ENCODE measurements at places on chromosomes 2 and 18.
A peak's percentile ranks its signal among the peaks of the same experiment; 100 is the strongest.

- no peak for DNase-seq
Measured at GRCh38 chr2:170554278-170554955, 160.7 kb upstream of the SP5 start.

DNA sequence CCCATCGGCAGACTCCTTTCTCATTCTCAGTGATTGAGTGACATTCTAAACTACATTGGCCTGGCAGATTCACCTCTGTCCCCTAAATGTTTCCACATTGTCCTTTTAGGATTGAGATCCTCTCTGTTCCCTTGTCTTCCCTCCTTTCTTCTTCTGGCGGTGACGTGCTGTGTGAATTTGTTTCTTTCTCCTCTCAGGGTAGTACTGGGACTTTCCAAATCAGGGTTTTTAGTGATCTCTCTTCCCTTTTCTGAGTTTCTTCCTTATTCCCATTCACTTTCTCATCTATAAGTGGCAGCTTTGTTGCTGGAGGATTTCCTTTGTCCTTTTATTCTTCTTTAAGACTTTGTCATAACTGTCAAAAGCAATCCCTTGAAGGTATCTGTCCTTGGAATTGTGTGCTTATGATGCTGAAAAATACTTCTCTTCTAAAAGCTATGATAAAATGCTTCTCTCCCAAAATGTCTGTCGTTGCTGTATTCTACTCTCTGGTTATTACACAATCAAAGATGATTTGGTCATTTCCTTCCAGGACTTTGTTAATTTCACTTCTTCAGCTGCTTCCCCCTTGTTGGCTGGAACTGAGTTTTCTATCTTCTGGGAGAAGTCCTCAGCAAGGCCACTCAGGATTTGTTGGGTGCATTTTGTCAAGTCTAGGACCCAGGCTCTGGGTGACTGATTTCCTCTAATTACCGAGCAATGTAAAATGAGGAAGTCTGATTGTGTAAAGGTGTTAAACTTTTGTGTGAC lies 4.9 kb upstream of the IL1B start:
- DNase-seq = no peak

GRCh38 chr2:27973592-27973991 lies 83.1 kb downstream of the BABAM2 start:
- DNase-seq = no peak

GRCh38 chr2:68206793-68207192 lies 45.5 kb downstream of the PPP3R1 start:
- no peak for DNase-seq

- DNase-seq = no peak
Measured at GRCh38 chr2:145875016-145875415, 1355.1 kb upstream of the ZEB2 start.

- no peak for DNase-seq
Measured at GRCh38 chr2:233964581-233964980, 47.4 kb downstream of the TRPM8 start.

DNA sequence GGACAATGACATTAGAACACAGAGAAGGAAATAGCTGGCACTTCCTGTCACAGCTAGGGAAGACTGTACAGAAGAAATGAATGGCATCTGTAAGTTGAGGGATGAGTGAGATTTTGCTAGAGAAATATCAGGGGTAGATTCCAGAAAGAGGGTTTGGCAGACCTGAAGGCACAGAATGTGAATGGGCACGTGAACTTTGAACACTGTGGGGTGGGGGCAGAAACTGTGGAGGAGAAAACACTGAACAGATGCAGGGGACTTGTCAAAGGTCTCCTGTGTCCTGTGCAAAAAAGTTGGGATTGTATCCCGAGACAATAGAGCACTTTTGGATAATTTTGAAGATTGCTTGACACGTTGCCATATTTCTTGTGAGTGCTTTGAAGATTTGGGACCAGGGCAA lies 88.0 kb downstream of the PPP1R1C start:
- DNase-seq = no peak

GRCh38 chr2:113829761-113830160 lies 60.1 kb upstream of the ACTR3 start:
- DNase-seq = no peak

GRCh38 chr2:101083613-101084012 lies 67.6 kb downstream of the TBC1D8 start:
- no peak for DNase-seq

DNA sequence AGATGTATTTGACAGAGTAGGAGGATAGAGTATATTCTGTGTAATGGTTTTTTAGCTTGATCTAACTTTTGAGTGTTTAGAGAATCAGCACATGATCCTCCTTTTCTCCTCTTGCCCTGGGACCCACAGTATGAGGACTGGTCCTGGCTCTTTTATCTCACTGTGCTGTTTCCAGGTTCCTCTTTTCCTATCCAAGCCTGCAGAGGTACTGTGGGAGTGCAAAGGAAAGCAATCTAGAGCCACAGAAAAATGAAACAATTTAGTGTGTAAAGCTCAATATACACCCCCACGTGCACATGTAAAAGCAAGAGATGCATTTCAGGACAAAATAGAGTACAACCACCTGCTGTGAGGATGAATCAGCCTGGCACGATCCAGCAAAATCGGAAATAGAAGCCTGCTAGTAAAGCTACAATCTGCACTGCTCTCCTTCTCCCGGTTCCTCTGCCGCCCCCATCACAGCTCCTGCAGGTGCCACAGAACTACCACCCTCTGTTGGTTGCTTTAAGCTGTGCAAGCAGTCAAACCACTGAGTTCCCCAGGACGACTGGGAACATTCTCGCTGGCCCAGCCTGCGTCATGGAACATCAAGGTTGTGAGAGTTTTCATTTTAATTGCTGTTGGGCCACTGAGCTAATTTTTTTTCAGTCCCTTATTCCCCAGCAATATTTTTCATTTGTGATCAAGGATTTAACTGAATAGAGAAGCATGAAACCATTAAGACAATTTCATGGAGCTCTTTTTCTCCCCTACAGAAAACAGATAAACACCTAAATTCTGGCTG lies 47.8 kb upstream of the MAPRE3 start:
- DNase-seq = no peak

GRCh38 chr2:104599787-104600510 lies 254.0 kb upstream of the POU3F3 start:
- no peak for DNase-seq

GRCh38 chr2:43441195-43441594 lies 154.6 kb downstream of the THADA start:
- DNase-seq = no peak

DNA sequence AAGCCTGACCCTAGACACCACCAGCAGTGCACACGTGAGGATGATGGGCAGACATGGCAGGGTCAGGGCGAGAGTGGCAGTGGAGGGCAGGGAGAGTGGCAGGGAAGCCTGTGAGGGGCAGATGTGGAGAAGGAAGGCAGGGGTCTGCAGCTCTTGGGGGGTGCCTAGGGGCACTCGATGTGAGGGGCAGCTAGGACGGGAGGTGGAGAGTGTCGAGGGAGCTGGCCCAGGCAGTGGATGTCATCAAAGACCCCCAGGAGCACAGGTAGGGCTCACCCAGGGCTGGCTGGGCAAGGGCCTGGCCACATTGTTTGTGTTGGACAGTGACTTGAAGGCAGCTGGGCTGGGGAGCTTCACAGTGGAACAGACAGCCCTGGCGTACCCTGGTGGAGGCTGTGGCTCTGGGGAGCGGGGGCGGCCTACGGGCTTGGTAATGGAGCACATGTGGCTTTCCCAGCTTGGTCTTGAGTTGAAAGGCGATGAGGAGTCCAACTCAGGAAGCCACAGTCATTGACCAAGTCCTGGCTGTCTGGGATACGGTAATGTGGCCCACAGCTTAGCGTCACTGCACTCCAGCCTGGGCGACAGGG lies 87.1 kb downstream of the RTP5 start:
- no peak for DNase-seq

DNA sequence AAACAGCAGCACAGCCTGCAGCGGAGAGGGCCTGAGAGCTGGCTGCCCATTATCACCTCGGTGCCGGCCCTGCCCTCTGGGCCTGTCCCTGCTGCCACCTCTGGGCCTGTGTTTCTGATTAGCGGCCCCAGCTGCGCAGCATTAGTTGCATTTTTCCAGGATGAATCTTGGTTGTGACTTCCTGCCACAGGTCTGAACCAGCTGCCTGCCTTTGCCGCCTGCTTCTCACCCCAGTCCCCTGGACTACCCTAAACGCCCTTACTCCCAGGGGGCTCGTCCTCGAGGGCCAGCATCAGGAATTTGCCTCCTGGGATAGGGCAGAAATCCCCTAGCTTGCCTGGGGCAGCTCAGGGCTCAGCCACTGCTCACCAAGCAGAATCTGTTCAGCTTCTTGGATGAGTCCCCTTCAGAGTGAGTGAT lies 342.8 kb downstream of the DYSF start:
- DNase-seq = no peak

- no peak for DNase-seq
Measured at GRCh38 chr2:160940699-160941098, 219.5 kb upstream of the TANK start.

DNA sequence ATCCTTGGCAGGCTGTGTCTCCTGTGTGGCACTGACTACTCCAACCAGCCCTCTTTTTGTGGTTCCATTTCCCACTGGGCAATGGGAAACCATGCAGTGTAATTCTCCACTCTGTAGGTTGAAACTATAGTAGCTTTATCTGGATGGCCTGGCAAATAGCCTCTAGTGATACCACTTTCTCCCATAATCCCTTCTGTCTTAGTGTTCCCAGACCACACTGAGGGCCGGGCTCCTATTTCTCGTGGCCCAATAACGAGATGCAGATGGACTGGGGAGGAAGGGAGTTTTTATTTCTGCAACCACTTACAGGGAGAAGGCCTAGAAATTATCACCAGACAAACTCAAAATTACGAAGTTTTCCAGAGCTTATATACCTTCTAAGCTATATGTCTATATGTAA lies 24.7 kb downstream of the SKA1 start:
- DNase-seq = no peak

DNA sequence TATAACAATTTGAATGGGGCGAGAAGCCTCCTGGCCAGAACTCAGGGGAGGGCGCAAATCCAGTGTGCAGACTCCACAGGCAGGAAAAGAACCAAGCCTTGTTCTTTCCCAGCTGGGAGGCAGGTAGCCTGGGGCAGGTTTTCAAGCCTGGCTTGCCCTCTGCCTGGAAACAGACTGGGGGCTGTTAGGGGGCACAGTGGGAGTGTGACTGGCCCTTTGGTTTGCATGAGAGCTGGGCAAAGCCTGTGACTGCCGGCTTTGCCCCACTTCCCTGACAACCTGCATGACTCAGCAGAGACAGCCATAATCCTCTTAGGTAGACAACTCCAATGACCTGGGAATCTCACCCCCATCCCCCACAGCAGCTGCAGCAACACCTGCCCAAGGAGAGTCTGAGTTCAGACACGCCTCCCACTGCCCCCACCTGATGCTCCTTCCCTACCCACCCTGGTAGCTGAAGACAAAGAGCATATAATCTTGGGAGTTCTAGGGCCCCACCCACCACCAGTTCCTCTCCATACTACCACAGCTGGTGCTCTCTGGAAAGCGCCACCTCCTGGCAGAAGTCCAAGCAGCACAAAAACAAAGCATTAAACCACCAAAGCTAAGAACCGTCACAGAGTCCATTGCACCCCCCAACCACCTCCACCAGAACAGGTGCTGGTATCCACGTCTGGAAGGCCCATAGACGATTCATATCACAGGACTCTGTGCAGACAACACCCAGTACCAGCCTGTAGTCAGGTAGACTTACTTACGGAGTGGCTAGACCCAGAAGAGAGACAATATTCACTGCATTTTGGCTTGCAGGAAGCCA lies 402.5 kb downstream of the STK39 start:
- no peak for DNase-seq

- DNase-seq = no peak
Measured at GRCh38 chr2:108632332-108633160, 86.7 kb upstream of the RANBP2 start.

DNA sequence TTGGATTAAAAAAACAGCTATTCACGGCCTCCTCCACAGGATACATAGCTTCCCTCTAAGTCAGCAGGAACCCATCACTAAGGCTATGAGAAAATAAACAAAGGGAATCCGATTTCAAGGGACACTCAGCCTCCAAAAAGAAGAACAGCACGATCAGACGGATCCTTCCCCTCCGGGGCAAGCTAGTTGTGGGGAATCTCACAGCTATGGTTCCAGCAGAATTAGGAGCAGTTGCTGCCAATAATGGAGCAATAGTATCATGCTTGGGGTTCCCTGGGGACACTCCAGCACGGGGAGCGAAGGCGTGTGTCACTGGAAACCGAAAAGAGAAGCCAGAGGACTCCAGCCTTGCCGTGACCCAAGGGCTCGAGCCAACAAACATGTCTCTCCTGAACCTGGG lies 163.1 kb downstream of the TTC32 start:
- DNase-seq = no peak

DNA sequence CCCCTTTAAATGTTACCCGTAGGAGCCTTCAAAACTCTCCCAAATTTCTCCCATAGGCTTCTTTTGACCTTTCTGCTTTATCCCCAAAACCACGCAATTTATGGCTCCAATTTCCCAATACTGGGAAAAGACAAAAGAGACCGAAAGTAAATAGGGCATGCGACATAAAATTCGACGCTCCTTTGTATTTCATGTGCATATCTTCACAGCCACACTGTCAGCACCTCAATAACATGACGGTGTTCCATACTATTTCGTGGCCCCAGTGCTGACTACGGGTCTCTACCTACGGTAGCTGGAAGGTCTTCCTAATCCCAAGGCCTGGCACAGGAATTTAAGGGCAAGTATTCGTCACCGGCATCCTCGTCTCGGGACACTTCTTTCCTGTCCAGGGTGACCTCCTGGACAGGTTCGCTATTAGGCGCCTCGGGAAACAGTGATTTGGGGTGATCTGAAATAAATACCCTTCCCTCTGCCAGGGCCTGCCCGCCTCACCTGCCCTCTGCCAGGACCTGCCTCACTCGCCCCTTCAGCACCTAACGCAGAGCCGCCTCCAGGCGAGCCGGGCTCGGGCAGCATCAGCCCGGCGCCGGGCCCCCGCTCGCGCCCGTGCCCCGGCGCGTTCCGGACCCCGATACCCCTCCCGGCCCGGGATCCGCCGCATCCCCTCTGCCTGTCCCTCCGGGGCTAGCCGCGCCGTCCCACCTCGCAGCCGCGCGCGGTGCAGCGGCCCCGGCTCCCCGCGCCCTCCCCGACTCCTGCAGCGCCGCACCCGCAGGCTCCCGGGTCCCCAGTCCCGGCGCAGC lies 680 bp downstream of the DTNB start:
- DNase-seq = peak; percentile 27

DNA sequence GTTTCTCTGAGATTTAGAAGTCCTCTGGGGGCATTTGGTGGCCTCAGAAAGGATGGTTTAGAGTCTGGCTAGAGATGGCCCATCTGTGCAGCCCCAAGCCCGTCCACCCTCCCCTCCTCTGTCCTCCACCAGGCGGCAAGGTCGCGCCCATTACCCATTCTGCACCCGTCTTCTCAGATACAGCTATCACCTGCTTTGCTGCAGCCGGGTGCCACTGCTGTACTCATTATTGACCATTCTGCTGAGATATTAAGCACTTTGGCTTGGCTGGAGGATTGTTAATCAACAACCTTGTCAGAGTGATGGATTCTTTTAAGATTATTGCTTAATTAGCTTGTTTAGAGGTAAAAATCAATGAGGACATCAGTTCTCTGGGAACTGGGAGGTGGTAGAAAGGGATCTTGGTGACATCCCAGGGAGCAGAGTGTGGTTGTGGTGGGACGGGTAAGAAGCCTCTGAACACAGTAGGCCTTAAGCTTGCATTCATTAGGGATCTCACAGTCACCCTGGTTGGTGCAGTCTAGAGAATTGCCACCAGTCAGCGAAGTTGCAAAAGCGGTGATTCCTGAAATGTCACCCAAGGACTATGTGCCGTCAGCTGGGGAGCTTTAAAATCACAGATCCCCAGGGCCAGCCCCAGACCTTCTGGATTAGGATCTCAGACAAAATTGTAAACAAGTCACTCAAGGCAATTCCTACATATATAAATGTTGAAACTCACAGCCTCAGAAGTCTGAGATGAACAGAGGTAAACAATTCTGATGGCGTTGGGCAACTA lies 90.9 kb downstream of the CAPN13 start:
- no peak for DNase-seq

All from activated CD8-positive, alpha-beta memory T cell treated with anti-CD3 and anti-CD28 coated beads for 1 hour (primary cell).